ENCODE measurements at places on chromosomes 11 and 22. TPM values are rescaled to one million over a fixed set of nuclear protein-coding genes. Genes with fewer than 3 reads are reported as not detected.

Gene DUSP8
- 3.0 TPM for polyA plus RNA-seq

Gene CNGA4
- polyA plus RNA-seq: 0.44 TPM

GRCh38 chr22:21587803-21588611 lies 20.5 kb downstream of the UBE2L3 start:
- DNase-seq: no peak

GRCh38 chr22:20003304-20003703 lies 13.3 kb downstream of the ARVCF start:
- no peak for DNase-seq

- DNase-seq: no peak
These were observed 9.9 kb downstream of the KCNQ1OT1 start for GRCh38 chr11:2689651-2690575.

- DNase-seq: no peak
These were observed 12.9 kb downstream of the PCSK7 start for GRCh38 chr11:117219001-117219400.

DNA sequence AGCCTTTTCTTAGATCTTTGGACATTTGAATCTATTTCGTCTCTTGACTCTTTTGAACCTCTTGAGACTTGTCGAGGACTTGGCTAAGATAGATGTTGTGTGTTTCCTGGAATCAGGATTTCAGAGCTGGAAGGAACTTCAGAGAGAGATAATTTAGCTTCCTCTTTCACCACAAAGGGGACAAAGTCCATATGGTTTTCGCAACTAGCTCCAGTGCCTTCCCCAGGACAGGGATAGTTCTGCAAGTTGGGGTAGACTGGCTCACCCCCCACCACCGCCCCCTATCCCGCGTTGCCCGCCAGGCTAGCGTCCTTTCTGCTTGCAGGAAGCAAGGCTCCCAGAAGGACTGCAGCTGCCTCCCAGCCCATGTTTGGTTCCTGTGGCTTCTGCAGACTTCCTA lies 75.7 kb upstream of the MYO18B start:
- peak; percentile 57 for DNase-seq

DNA sequence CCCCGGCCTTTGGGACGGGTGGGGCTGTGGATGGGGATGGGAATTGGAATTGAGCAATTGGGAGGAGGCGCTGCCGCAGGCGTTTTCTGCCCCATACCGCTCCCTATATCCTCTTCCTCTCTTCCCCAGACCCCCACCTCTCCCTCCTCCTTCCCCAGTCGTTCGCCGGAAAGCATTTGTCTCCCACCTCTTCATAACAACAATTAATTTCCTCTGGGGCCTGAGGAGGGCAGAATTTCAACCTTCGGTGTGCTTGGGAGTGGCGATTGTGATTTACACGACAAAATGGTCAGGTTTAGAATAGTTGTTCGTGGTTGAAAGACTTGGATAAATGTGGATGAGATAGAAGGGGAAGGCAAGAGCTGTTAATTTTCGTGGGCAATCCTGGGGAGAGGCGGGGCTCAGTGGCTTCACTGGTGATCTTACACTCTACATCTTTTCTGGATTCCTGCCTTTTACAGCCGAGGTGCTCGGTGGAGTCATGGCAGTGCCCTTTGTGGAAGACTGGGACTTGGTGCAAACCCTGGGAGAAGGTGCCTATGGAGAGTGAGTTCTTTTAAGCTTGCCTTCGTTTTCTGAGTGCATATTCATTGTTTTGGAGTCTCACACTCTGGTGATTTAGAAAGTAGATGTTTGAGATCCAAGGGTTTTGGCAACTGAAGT lies 1.5 kb downstream of the CHEK1 start:
- peak; percentile 75 for DNase-seq

GRCh38 chr11:30165652-30166051 lies 65.2 kb upstream of the FSHB start:
- DNase-seq: no peak

GRCh38 chr11:34624069-34624468 lies 3.2 kb downstream of the EHF start:
- no peak for DNase-seq

GRCh38 chr22:43826142-43827002 lies 14.3 kb upstream of the EFCAB6 start:
- DNase-seq: no peak

Measured in renal pelvis (tissue), 12 donors.